Vagina (tissue), 2 donors: ENCODE measurements at places on chromosomes 3 and 15. TPM values are rescaled to one million over a fixed set of nuclear protein-coding genes. Genes with fewer than 3 reads are reported as not detected.

SI gene
- not detected for total RNA-seq

ZCWPW2 gene
- total RNA-seq: 3.7 TPM

NOX5 gene
- 0.74 TPM for total RNA-seq

NR1I2 gene
- total RNA-seq: not detected

MOBP gene
- total RNA-seq: not detected

IQCF5 gene
- total RNA-seq: not detected

SAMMSON gene
- not detected for total RNA-seq

KNG1 gene
- not detected for total RNA-seq
